ENCODE measurements at places on chromosomes 16 and 17.

GRCh38 chr17:66783656-66784381, 51.1 kb upstream of the CACNG5 start:
- no peak for DNase-seq

DNA sequence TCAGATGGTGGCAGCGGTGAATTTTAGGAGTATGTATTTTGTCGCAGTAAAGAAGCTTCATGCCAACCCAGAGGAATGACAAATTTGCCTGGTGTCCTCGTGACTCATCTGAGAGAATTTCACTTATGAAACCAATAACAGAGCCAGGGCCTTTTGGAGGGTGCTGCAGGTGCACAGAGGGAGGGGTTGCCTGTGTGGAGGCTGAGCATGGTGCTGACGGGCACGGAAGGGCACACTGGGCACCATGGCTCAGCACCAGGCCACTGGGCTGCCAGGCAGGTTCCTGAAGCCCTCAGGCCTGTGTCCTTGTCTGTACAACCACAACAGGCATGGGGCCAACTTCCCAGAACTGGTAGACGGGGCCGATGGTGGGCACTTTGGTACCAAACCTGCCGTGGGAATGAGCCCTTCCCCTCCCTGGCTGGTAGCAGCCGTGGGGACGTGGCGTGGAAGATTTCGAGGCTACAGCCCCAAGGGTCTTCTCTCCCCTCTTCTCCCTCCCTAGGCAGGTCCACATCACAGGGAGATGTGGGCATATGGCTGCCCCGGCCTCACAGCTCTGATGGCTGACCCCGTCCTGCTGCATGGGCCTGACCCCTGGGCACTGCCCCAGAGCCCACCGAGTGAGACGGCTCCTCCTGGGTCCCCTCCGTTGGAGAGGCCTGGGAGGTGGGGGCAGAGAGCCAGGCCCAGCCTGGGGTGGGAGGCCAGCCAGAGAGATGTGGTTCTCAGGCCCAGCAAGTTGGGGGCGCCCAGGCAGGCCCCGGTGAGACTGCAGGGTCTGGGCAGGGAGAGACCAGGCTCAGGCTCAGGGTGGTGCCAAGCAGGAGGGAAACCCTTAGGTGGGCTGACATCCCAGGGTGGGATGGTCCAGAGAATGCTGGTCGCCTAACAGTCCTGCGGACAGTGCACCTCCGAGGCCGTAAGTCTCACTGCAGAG, 30.2 kb upstream of the ZNF469 start:
- no peak for DNase-seq

- DNase-seq: no peak
Measured at GRCh38 chr17:37642681-37643080, 565 bp downstream of the DDX52 start.

DNA sequence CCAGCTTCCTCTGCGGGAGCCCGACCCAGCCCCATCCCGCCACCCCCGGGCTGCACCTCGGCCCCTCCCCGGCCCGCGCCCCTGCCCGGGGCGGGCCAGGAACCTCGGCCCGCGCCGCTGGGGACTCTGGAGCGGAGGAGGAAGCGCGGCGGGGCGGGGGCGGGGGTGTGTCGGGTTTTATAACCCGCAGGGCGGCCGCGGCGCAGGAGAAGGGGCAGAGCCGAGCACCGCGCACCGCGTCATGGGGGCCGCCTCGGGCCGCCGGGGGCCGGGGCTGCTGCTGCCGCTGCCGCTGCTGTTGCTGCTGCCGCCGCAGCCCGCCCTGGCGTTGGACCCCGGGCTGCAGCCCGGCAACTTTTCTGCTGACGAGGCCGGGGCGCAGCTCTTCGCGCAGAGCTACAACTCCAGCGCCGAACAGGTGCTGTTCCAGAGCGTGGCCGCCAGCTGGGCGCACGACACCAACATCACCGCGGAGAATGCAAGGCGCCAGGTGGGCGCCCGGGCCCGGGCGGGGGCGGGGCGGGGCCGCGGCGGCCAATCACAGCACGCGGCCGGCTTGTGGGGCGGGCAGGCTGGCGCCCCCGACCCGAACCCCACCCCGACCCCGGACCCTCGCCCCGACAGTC, at the start of gene ACE:
Gene ACE, plus strand, starts transcription at position 208 of the 626 bp plus-strand sequence. Its CDS starts 34 bp downstream, at position 242.
- DNase-seq: peak; percentile 51

- no peak for DNase-seq
Measured at GRCh38 chr17:17769869-17770631, 66.7 kb downstream of the SREBF1 start.

- no peak for DNase-seq
Measured at GRCh38 chr17:79476074-79476652, 134.7 kb downstream of the RBFOX3 start.

DNA sequence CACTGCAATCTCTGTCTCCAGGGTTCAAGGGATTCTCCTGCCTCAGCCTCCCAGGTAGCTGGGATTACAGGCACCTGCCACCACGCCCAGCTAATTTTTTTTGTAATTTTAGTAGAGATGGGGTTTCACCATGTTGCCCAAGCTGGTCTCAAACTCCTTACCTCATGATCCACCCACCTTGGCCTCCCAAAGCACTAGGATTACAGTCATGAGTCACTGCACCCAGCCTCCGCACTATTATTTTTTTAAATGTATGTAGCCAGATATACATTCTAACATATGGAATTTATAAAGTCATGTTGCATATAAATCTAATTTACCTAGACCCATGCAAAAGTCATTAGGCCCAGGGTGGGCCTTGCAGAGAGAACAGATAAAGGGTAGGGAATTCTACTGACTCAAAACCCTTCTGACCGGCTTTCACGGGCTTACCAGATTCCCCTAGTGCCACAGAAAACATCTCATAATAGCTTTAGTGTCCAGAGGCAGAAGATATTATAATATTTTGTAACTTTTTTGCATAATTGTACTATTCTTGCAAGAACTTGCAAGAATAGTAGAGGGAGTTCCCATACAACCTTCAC, 20.5 kb upstream of the HELZ start:
- no peak for DNase-seq

GRCh38 chr17:39158623-39159022, 7.2 kb upstream of the PLXDC1 start:
- DNase-seq: no peak

GRCh38 chr16:19153876-19154275, 14.2 kb upstream of the SYT17 start:
- no peak for DNase-seq

DNA sequence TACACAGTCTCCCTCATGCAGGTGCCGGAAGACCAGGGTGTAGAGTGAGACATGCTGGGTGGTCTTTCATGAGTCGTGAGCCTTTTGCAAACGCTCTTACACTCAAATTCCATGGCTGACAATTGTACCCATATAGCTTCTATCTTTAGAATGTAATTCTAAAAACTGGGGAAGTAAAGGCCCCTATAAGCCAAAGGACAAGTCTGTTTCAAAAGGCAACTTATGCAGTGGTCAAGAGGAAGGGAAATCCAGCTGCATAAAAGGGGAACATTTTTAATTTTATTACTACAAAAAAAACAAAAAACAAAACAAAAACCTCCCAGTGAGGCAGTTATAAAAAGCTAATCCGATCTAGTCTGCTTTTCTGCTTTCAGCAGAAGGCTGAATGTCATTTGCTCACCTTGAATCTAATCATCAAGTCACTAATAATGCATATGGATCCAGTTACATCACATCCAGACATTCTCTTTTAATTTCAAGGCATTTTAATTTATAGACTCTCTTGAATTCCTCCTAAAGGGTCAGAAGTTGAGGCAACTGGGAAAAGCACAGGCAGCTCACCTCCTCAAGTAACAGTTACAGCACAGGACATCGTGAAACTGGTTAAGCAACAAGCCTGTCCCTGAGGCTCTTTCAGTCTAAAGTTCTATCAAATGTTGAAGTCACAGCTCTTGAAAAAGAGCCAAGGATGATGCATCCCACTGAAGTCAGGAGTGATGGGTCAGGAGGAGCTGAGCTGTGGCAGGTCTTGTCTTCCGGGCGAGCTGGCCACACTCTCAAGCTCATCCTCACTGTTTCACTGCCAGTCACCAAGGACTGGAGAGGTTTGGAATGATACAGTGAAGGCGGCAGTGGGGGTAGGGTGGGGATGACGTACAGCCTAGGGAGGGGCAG, 99.7 kb downstream of the VPS53 start:
- DNase-seq: no peak

DNA sequence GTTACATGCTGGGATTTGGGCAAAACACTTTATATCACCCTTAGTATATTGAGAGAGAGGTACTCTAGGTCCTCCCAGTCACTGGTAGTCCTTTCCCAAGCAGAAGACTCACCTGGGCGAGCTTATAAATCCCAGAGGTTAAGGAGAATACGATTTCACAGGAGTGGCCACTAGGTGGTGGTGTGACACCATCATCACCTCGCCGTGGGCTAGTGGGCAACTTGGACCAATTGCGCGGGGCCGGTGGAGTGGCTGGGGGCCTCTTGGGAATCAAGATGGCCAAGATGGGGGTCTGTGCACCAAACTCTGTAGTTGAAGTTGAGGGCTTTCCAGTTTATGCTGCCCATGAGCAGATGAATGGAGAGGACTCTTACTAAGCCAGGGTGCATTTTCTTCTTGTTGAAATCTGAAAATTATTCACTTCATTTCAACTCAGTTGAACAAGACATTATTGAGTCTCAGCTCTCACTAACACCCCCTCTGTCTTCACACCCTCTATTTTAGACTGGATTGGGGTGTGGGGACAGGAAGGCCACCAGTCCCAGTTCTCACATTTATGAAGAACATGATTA, 38.2 kb upstream of the PIRT start:
- peak; percentile 29 for DNase-seq

DNA sequence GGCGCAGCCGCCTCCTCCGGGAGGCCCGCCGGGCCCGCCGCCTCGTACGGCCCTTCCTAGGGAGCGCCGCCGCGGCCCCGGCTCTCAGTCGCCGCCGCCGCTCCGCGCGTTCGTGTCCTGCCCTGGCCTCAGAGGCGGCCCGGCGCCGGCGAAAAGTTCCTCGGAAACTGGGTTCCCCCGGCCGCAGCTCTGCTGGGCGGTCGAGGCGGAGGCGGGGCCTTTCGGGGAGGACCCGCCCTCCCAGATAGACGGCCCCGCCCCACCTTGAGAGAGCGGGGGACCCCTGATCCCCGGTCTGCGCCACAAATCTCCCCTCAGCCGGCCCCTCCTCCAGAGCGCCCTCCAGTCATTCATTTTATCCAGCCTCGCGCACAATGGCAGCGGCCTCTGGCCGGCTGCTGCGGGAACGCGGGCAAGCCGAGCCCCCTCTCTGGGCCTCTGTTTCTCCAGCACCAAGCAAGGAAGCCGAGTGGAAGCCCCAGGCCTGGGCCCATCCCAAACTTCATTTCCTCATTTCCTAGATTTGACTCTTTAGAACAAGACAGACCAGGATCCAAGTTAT, at the start of gene SREBF1:
Gene SREBF1, minus strand, starts transcription at position 169 of the 562 bp plus-strand sequence. CDS start 169 bp downstream, outside the sequence.
- DNase-seq: peak; percentile 38

DNA sequence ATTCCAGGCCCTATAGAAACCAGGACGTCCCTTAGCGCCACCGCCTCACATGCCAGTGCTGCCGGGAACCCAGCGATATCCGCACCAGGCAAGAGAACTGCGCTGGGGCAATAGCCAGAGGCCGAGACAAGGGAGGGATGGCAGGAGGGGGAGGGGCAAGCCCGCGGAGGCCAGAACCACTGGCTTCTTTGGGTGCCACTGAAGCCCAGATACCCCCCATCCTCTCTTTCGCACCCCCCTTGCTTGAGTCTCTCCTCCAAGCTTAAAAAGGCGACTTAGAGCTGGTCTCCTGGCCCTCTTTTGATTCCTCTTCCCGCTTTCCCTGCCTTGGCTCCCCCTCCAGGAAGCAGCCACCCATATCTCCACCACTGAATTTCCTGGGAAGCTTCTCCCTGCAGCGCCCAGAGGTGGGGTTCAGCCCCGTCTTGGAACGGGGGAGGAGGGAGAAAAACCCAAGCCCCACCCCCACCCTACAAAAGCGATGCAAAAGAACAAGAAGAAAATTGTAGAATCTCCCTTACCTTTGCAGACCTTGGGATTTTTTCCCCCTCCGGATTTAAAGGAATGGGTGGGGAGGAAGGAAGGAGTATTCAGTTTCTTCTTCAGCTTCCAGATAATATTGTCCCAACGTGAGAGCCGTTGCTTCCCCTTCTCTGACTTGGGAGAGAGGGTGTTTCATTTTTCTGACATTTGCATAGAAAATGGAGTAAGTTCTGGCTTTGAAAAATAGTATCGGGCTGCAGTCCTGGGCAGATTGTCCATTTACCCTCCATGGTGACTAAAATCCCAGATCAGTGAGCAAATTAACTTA, 622 bp downstream of the HOXB6 start:
- DNase-seq: no peak

DNA sequence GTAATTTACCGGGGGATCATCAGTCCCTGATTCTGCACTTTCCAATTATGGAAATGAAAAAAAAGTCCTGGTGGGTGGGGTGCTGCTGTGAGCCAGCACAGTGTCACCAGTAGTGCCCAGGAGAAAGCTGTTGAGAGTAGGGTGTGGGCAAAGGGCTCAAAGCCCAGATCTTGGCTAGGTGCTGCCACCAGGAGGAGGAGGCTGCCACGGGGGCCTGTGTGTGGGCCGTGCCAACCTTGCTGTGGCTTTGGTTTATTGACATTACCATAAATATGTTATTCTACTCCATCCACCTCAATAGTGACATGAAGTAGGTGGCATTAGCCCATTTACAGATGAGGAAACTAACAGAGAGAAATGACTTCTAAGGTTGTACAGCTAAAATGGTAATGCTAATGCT, 6.7 kb upstream of the PRPSAP2 start:
- DNase-seq: no peak

- no peak for DNase-seq
Measured at GRCh38 chr16:17845031-17845430, 374.3 kb upstream of the XYLT1 start.

- no peak for DNase-seq
Measured at GRCh38 chr16:26158142-26158759, 466.5 kb downstream of the HS3ST4 start.

- no peak for DNase-seq
Measured at GRCh38 chr16:74997042-74997491, 1.8 kb upstream of the ZNRF1 start.

- no peak for DNase-seq
Measured at GRCh38 chr17:2040219-2040827, 1.5 kb upstream of the OVCA2 start.

GRCh38 chr17:62968445-62968923, 2.4 kb downstream of the TANC2 start:
- peak; percentile 93 for DNase-seq

DNA sequence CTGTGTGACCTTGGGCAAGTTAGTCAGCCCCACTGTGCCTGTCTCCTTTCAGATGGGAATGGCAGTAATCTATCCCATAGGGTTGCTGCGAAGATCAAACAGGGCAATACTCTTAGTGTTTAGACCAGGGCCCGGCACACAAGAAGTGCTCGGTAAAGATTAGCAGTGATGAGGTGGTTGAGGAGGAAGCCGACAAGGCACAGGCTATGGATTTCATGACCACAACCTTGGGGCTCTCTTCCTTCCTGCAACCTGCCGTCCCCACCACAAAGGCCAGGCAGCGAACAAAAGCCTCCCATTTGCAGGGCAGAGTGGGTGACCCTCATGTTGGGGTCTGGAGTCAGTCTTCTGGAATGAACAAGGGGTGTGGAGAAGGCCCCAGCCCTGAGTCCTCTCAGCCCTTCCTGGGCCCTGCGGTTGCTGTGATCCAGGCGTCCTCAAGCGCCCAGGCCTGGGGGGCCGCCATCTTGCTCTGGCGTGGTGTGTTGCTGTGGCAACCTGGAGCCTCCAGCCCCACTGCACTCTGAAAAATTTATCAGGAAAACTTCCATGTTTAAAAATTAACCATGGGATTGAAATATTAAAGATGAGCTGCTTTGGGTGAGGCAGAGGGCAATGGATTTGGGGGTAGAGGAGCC, 9.8 kb downstream of the ADAM11 start:
- DNase-seq: no peak

GRCh38 chr17:9021158-9021991, at the start of gene NTN1:
NTN1 (plus strand) TSS chr17:9021510; CDS start chr17:9022374, 864 bp downstream.
- DNase-seq: peak; percentile 37
